Hematopoietic multipotent progenitor cell treated with erythropoietin and hydrocortisone succinate and interleukin-3 and kit ligand, for 6 days (in vitro differentiated cells): ENCODE measurements at places on chromosomes 7 and 10.

DNA sequence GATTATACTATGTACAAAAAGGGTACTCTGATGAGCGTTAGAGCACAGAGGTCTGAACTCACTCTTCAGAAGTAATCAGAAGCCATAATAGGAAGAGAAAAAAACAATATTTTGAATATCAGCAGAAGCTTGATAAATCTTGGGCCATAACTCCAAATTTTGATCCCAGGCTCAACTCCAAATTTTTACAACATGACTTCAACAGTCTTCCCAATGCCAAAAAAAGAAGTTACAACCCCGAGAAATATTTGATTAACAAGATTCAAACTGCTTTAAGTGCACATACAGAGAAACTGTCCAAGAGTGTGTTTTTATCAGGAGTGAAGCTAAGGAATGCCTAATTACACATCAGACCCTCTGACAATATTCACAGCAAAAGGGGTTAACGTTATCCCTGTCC, 7.5 kb downstream of the MPP7 start:
- no peak for DNase-seq

DNA sequence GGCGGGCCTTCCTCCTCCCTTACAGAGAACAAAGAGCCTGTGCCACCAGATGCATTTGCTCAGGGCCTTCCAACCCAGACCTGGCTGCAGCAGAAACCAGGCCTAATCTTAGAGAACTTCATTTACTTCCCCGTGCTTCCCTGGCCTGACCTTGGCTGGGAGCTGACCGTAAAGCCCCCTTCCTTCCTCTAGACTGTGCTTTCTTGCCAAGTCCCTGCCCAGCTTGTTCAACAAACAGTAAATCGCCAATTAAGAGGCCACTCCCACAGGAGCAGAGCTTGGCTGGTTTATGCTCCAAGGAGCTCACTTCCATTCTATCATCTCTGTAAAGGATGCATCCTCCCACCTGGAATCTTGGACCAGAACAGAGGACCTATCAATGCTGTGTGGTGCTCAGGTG, 110.9 kb downstream of the COL13A1 start:
- DNase-seq: no peak

- DNase-seq: no peak
Observed at GRCh38 chr10:121138918-121139317, 287.8 kb downstream of the WDR11 start.

DNA sequence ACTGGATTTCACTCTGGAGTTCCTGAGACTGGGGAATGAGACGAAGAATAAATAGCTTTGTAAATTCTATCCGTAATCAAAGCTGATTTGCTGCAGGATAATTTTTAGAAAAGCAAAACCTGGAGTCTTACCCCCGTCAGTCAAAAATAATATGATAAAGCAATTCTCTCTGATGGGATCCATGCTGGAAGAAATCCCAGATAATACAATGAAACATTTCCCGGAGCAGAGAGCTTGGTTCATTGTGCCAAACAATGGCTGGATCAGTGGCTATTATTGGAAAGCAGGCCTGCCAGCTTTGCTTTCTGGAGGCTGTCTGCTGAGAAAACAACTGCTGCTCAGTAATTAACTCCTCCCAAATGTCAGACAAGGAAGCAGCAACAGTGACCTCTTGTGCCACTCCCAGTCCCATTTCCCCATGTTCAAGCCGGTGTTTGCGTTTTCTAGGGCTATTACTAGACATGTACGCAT, 609.4 kb upstream of the PCDH15 start:
- no peak for DNase-seq

DNA sequence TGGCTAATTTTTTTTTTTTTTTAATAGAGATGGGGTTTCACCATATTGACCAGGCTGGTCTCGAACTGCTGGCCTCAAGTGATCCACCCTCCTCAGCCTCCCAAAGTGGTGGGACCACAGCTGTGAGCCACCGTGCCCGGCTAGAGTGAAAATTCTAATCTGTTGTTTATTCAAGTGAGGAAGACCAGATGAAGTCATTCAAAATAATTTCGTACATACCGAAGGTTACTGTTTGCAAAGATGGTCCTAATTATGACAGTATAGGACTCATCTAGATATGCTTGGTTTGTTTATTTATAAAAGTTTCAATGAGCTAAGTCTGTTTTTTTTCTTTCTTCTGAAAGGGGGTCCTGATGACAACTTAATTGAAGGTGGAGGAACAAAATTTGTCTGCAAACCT, 376.8 kb downstream of the EXOC4 start:
- DNase-seq: no peak

DNA sequence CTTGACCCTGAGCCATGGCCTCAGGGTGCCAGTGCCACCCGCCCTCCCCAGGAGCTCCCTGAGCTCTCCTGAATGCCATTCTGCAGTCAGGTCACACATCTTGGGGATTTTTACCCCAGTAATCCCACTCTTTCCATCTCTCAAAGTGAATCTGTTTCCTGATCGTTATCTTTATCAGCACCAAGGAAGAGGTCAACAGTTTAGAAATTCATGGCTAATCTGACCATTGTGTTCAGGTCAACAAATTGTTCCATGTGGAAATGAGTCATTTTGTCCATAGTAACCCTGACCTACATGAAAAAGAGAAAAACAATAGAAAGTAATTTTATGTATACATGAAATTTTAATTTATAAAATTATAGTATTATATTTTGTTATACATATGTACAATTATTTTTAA, 28.8 kb upstream of the ZNF488 start:
- DNase-seq: no peak

DNA sequence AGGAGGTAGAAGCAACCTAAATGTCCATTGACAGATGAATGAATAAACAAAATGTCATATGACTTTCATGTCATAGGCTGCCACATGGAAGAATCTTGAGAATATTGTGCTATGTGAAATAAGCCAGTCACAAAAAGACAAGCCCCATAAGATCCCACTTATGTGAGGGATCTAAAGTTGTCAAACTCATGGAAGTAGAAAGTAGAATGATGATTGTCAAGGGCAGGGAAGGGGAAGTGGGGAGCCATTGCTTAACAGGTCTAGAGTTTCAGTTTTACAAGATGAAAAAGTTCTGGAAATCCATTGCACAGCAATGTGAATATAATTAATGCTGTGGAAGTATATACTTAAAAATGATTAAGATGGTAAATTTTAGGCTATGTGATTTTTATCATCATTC, 229.3 kb upstream of the KMT2E start:
- no peak for DNase-seq

GRCh38 chr10:51804866-51805265, 105.5 kb upstream of the CSTF2T start:
- no peak for DNase-seq

- no peak for DNase-seq
Observed at GRCh38 chr10:3042589-3042988, 24.8 kb upstream of the PFKP start.

GRCh38 chr7:28748933-28749584, 209.1 kb downstream of the TRIL start:
- DNase-seq: peak; percentile 18

- peak; percentile 94 for DNase-seq
Observed at GRCh38 chr7:152313831-152314604, 121.8 kb downstream of the KMT2C start.

GRCh38 chr10:114261076-114261475, 22.0 kb downstream of the VWA2 start:
- DNase-seq: peak; percentile 43

- DNase-seq: no peak
Observed at GRCh38 chr7:154795437-154795836, 207.5 kb downstream of the PAXIP1 start.

GRCh38 chr7:22718200-22718711, 8.7 kb upstream of the IL6 start:
- no peak for DNase-seq

- DNase-seq: no peak
Observed at GRCh38 chr10:132467464-132468149, 70.0 kb upstream of the INPP5A start.

GRCh38 chr7:389911-390601, 100.1 kb downstream of the FOXL3 start:
- no peak for DNase-seq

DNA sequence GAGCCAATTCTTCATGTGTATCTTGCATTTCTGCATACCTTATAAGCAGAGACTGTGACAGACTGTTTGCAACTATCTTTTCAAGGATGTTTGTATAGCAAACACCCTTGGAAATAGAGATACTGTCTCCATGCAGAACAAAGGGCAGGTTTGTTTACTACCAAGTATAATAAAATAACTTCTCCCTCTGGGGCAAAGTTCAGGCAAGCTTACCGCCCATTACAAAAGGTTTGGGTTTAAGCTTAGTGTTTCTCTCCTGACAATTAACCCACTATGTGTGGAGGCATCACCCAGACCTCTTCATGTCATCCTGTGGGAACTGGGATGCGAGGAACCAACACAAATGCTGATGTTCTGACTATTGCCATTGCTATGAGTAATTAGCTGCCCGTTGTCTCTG, 479.1 kb upstream of the ZMIZ1 start:
- DNase-seq: no peak

DNA sequence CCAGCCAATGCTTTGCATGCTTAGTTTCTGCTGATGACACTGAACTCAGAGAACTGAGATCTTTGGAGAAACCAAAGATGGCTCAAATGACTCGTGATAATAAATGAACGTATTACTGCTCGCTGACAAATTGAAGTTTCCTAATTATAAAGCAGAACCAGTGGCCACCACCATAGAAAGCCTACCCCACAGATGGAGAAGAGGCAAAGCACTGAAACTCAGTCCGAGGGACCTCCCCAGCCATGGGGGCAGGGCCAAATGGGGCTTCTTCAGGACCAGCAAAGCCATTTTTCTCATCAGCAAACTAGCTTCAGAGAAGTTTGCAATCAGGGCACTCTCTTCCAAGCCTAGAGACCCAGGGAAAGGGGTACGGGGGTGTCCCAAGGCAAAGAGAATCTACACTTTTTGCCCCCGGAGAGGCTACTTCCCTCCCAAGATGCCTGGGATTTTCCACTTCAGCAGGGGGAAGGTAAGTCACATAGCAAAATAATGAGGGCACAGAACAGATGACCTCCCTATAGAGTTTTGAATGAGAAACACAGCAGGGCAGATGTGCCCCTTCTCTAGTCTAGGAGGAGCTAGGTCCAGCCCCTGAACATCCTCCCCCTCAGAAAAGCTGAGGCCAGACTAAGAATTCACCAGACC, 4.3 kb upstream of the IL6 start:
- DNase-seq: no peak

DNA sequence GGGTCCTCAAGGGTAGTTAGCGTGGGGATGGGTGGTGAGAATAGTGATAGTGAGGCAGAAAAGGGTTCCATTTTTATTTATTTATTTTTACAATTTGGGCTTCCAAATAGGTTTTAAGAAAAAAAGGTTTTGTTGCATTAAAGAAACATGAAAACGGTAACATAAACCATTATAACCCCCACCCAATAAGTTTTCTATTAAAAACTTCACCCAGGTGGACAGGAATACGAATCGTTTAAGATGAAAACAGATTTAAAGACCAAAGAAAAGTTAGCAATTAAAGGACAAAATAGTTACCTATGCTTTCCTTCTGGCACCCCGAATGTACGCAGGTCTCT, 78.7 kb downstream of the ZFAND4 start:
- DNase-seq: no peak

- DNase-seq: peak; percentile 8
Observed at GRCh38 chr10:125783957-125784356, 8.3 kb upstream of the MMP21 start.

DNA sequence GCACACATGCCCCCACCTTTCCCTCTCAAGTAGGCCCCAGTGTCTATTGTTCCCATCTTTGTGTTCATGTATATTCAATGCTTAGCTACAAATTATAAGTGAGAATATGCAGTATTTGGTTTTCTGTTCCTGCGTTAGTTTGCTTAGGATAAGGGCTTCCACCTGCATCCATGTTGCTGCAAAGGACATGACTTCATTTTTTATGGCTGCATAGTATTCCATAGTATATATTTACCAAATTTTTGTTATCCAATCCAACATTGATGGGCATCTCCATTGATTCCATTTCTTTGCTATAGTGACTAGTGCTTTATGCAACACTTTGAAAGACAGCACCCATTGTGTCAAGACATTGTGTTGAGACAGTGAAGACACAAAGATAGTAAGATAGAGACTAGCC, 19.0 kb upstream of the ABCB4 start:
- DNase-seq: no peak

DNA sequence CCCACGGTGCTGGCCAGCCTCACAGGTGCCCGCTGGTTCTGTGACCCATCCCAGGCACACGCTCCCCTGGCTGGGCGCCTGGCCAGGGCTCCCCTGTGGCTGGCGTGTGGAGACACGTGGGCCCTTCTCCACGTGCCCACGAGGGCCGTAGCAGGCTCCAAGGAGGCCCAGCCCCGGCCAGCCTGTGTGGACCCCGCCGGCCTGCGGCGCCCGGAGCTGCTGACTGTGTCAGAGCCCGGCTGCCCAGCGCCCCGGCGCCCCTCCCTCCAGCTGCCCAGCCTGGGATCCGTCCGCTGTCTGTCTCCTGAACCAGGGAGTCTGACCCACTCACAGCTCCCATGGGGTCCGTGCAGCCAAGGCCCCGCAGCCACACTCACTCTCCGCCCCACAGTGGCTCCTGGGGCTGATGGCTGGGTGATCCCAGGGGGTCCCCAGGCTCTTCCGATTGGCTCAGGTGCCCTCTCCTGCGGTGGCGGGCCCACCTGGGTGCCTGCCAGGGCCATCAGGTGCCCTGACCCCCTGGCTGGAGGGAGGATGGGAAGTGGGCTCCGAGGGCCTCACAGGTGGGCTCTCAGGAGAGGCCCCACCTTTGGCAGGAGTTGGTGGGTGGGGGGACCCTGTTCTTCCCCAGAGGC, 9.6 kb downstream of the TMEM184A start:
- DNase-seq: no peak

DNA sequence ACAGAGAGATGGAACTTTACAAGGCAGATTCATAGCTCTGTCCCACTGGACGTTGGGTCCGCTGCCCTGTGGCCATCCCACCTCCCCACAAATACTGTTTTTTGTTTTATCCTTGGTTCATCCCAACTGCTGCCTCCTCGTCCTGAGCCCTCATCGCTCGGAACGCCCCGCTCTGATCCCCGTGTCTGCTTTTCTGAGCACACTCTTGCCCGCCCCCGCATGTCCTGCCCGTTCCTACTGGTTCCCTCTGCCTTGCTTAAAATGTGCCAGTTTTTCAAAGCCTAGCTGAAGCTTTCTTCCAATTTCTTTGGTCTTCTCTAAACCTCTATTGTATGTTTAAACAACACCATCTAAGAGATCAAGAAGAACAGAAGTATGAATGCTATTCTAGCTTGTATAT, 19.4 kb downstream of the RNF32 start:
- DNase-seq: no peak

- peak; percentile 17 for DNase-seq
Observed at GRCh38 chr10:88386204-88386788, 196.8 kb downstream of the RNLS start.

GRCh38 chr10:103580011-103580410, 86.5 kb downstream of the NEURL1 start:
- DNase-seq: no peak

GRCh38 chr10:93148476-93148875, 74.8 kb downstream of the CYP26A1 start:
- DNase-seq: no peak
